Right hindlimb (tissue), 1 donor: ENCODE measurements at places on chromosomes 3 and 15.

DNA sequence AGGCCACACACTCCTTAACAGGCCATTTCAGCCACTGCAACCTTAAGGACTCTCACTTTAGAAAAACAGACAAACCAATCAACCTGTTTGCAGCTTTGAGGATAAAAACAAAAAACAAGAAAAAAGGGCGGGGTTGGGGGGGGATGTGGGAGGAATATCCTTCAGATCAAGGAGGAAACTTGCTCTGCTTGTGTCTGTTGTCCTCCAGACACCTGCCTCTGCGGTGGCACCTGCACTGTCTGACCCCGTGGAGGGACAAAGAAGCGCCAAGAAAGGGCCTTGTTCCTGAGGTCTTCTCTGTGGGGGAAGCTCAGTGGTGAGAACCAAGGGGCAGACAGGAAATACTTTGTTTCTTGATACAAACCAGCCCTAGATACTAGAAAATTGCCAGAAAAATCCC lies 70.5 kb downstream of the POLR2M start:
- no peak for DNase-seq

GRCh38 chr3:187615630-187616029 lies 54.6 kb downstream of the SST start:
- no peak for DNase-seq

- no peak for DNase-seq
These were observed 15.9 kb upstream of the SPTSSB start for GRCh38 chr3:161386991-161387770.

- DNase-seq = no peak
These were observed 714.8 kb downstream of the FHIT start for GRCh38 chr3:60536420-60536819.

DNA sequence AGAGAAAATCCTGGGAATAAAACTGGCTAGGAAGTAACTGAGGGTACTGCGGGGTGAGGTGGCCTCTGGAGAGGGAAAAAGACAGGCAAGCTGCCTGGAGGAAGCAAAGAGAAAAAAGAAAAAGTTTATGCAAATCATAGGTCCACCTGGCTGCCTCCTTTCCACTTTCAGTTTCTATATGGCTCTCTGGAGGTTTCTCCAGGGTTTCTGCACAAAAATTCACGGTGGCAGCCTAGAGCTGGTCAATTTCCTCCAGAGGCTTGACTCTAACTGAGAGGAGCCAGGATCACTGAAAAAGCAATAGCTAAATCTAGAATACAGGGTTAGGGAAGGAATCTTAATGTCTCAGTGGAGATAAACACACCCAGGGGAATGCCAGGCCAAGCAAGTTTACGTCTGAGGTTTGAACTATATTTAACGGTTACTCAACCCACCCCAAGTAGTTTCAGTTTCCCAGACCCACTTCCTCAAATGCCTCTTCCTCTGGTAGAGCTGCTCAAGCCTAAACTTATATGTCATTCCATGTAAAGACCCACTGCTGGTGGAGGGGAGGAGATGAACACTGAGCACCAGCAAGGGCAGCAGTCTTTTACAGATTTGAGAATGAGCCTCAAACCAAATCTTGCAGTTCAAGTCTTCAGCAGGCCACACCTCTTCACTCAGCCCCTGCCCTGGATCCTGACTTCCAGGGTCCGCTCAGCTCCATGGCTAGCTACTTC lies 5.7 kb downstream of the LYSMD2 start:
- DNase-seq = no peak

- no peak for DNase-seq
These were observed 136.1 kb upstream of the LMCD1 start for GRCh38 chr3:8365541-8365940.

- DNase-seq = peak; percentile 42
These were observed 30.7 kb upstream of the CGNL1 start for GRCh38 chr15:57345584-57345983.

DNA sequence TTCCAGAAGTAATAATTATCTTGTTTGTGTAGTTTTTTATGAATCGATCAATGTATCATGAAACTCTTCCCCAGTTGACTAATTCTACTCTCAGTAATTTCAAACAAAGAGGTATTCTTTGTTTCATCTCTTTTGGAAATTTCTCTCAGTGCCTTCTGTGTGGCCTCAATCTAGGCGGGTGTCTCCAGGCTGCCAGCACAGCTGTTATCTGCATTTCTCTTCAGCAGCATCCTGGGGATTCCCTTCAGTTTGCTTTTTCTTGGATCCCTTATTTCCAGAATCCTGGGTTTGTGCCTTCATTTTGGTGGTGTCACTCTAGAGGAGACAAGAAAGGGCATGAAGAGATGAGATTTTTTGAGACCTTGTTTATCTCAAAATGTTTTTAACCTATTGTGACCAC lies 22.7 kb downstream of the NIPA2 start:
- DNase-seq = no peak

- DNase-seq = no peak
These were observed 449.9 kb downstream of the PDCD6IP start for GRCh38 chr3:34248352-34248751.

- DNase-seq = no peak
These were observed 23.2 kb upstream of the IGSF10 start for GRCh38 chr3:151483961-151484520.

DNA sequence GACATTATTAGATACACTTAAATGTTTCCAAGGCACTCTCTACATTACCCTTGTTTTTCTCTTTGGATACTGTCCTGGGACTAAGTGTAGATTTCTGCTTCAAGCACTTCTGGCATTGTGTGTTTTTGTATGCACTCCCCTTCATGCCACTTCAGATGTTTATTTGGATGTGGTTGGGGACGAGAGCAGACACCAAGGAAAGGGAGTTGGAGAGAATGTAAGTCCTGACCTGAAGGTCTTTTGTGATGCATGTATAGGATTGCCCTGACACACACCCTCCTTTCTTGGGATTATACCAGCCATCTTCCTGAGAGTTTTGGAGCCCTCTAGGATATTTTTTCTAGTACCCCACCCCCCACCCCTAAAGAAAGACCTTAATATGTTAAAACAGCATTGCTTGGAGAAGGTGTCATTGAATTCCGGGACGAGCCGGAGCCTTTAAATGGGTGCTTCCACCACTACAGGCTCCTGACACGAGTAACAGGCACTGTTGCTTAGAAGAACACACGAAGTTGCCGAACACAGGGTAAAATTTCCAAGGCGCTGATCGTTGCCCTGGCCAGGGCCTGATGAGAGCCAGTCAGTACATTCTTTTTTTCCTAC lies 22.7 kb downstream of the PSMD6 start:
- DNase-seq = no peak

DNA sequence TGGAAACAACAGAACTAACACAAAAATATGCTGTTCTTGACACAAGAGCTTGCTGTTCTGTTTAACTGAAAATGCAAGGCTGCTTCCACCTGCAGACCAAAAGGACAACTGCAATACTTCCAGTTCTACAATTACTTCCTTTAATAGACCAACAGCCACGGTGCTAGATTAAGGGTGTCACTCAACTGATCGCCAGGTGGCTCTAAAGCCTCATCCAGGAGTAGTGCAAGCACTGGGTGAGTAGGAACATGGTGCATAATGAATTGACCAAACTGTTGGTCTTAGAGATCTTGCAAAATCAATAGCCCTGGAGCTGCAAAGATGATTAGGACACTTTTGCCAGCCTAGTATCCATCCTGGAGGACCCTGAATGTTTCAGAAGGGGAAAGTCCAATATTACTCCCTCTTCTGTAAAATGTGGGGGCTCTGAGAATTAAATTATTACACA lies 3.6 kb upstream of the CLDN16 start:
- DNase-seq = no peak

DNA sequence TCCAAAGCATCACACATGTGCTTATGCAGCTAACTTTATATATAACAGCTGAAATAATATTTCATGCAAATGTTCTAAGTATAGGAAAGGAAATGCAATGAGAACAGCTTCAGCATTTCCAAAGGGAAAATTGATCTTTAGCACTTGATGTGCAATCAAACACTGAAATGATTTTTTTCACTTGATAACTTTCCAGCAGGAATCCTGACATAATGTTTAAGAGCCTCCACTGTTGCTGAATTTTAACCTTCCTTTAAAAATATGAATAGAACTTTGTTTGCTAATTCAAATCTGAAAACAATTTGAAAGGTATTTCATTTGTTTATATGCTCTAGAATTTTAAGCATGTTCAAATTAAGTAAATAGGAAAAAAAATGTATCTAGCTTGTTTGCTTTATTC lies 96.9 kb upstream of the STRIT1 start:
- no peak for DNase-seq

GRCh38 chr3:181692311-181693145 lies 19.2 kb upstream of the SOX2 start:
- DNase-seq = no peak

GRCh38 chr3:100044369-100044768 lies 69.9 kb downstream of the FILIP1L start:
- no peak for DNase-seq

DNA sequence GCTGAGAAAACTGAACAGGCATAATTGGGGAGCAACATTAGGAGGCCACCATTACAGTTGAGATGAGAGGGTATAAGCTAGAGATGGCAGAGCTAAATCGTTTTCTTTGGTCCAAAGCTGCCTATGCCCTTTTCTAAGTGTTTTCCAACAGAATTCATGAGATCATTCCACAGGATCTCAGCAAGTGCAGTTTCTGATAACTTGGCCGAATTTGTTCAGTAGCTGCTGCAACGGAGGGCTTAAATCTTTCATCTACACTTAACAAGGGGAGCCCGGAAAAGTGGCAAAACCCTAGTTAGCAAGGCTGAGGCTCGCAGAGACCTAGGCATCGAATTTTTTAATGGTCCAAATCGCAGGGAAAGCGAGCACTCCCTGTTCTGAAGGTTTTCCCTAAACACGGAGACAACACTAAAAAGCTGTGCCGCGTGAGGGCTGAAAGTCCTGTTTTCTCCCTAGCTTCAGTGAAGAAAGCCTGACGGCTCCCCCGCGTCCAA lies 531 bp upstream of the BLOC1S6 start:
- no peak for DNase-seq

GRCh38 chr3:173932624-173933023 lies 535.1 kb downstream of the NLGN1 start:
- DNase-seq = no peak

DNA sequence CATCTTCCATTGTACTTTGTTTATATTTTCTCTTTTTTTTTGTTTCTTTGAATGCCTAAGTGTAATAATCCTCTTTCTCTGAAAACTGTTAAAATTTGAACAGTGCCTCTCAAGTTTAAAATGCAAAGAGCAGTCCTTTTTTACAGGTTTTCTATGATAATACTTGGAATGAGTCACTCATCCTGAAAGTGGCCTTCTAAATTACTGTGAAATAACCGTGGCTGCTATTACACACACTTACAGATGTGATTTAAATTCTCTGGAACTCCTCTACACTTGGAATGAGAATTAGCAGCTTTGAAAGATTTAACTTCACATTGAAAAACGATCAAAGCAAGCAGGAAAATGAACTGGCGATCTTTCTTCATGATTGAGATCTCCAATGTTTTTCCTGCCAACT lies 105.9 kb downstream of the ROBO1 start:
- no peak for DNase-seq

GRCh38 chr3:168988853-168989252 lies 674.7 kb downstream of the MECOM start:
- no peak for DNase-seq

DNA sequence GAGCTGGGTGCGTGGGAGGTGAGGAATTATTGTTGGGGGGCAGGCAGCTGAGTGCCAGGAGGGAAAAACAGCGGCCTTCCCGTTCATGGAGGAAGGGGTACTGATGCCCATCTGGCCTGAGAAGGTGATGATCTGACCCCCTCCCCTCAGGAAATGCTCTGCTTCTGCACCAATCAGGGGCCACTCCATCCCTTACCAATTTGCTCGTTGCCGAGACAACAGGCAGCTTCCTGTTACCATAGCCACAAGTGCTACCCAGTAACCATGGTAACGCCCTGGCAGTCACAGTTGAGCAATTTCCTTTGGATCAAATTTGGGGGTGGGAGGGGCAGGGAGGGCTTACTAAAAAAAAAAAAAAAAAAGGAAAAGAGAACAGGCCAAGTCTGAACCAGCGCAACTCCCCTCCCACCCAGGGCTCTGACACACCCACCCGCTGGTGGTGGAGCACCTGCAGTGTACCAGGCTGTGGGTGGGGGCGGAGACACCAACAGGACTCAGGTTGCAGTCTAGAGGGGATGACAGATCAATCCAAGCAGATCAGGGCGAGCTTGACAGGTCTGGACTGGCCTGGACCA lies 13.7 kb downstream of the CELF6 start:
- no peak for DNase-seq

- no peak for DNase-seq
These were observed 13.6 kb downstream of the ZBTB47 start for GRCh38 chr3:42667096-42667522.

DNA sequence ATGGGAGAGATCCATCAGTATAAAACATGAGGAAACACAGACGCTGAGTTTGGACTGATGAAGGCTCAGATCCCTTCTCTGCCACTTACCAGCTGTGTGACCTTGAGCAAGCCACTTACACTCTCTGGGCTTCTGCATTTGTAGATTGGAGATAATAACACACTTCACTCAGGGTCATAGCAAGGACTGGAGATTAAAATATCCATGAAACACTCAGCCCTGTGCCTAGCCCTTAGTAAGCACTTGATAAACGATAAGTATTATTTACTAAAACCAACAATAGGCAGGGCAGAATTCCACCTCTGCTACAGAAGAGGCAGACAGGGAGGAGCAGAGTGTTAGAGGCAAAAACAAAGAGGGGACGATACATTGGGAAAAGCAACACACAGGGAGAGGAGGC lies 420.5 kb upstream of the WNT5A start:
- no peak for DNase-seq

DNA sequence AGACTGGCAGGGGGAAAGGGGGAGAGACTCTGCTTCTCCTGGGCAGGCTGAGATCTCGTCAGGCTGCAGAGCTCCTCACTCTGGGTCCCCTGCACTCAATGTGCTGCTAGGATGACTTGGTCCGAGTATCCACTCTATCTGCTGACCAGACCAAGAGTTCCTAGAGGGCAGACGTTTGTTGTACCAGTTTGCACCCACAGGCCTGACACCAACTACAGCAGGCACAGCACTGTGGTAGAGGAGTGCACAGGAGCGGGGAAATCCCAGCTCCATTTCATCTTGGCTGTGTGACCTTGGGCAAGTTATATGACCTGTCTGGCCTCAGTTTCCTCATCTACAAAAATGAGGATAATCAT lies 29.0 kb downstream of the CCDC12 start:
- DNase-seq = no peak

DNA sequence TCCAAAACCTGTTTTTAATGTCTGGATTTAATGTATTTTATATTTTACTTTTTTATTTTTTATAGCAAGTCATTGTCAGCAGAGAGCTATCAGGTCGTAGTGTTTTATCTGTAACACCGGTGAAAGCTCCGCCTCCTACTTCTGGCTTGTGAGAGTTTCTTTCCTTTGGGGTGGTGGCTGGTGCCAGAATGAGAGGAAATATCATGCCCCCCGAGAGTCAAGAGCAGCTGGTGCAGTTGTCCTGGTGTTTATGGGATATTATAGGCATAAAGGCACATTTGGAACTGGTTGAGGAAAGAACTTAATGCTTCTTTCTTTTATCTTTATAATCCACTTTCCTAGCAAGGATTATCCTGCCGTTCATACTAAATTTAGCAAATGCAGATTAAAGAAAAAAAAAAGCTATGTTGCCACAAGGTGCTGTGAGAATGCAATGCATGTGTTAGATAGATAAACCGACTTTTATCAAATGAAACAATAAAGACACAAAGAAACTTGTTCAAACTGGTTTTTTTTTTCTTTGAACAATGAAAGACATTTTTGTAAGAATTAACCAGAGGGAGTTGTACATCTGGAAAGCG lies 260.1 kb upstream of the PLSCR5 start:
- peak; percentile 22 for DNase-seq

- DNase-seq = no peak
These were observed 533 bp upstream of the OCA2 start for GRCh38 chr15:28099555-28100140.

GRCh38 chr3:59608356-59608755 lies 558.5 kb upstream of the CFAP20DC start:
- DNase-seq = no peak
